ENCODE measurements at places on chromosomes 5 and 9. TPM values are rescaled to one million over a fixed set of nuclear protein-coding genes. Genes with fewer than 3 reads are reported as not detected.
A peak's percentile ranks its signal among the peaks of the same experiment; 100 is the strongest.

GRCh38 chr5:105506692-105507277 is 1944.2 kb upstream of the NUDT12 start:
- DNase-seq, result no peak

GRCh38 chr5:173165177-173166016 is 21.1 kb downstream of the BNIP1 start:
- no peak for DNase-seq

- DNase-seq, result no peak
Measured at GRCh38 chr5:113673041-113673440, 159.5 kb downstream of the YTHDC2 start.

GRCh38 chr5:103408408-103408807 is 149.8 kb downstream of the MACIR start:
- DNase-seq, result no peak

DNA sequence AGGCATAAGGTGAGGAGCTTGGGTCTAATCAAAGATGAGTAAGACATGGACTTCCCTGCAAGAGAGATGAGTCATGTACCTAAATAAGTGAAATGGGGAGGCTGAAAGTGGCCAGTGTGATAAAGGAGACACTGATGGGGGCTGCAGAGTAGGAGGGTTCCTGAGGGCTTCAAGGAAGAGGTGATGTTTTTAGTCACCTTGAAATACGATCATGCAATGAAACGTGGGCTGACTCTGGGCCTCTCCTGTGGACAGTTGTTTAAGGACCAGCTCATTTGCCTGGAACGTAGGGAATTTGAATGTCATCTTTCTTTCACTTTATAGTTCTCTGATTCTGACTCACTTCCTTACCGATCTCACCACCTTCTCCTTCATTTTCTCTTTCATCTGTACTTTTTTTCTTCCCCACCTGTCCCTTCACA is 49.6 kb upstream of the CPLX2 start:
- no peak for DNase-seq

EIF4E1B gene
- polyA plus RNA-seq, result not detected

DNA sequence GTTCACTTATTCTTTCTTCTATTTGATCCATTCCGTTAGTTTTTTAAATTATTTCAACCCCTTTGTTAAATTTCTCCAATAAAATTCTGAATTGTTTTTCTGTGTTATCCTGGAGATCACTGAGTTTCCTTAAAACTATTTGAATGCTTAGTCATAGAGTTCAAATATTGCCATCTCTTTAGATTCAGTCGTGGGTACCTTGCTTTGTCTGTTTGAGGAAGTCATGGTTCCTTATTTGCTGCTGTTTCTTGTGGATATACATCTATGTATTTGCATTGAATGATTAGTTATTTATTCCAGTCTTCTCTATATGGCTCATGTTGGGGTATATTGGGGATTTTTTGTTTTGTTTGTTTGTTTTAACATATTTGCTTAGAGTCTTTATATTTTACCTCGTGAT is 80.6 kb downstream of the HINT1 start:
- DNase-seq, result no peak

FGF1 gene
- 1.5 TPM for polyA plus RNA-seq

- DNase-seq, result no peak
Measured at GRCh38 chr5:52863715-52864290, 76.1 kb downstream of the ITGA1 start.

DNA sequence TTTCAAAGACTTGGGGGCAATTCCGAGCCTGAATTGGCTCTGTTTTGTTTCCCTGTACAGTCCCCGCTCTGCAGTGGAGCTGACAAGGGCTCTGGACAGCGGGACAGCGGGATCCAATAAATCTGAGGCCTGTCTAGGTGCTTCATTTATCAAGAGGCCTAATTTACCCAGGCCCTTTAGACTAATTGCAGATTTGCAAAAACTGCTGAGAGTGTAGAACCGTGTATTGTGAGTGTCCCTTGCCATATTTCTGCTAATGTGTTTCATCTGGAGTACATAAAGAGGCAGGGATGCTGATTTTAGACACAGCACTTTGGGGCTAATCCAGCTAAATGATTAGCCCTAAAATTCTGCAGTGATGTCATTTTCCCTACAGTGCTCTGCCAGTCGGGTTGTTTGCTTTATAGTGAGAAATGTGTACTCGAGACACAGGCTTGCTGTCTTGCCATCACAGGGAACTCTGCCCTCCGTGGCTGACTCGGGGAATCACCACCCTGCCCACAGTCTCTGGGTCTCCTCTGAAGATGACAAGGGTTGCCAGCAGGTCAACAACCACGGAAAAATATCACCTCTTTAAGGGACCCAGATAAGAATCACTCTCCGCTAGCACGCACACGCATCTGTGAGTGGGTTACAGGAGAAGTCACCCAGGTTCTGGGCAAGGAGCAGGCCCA is 592.0 kb downstream of the BNC2 start:
- DNase-seq, result no peak

CIZ1 gene
- polyA plus RNA-seq, result 143 TPM

PCDHGB2 gene
- 5.4 TPM for polyA plus RNA-seq

DNA sequence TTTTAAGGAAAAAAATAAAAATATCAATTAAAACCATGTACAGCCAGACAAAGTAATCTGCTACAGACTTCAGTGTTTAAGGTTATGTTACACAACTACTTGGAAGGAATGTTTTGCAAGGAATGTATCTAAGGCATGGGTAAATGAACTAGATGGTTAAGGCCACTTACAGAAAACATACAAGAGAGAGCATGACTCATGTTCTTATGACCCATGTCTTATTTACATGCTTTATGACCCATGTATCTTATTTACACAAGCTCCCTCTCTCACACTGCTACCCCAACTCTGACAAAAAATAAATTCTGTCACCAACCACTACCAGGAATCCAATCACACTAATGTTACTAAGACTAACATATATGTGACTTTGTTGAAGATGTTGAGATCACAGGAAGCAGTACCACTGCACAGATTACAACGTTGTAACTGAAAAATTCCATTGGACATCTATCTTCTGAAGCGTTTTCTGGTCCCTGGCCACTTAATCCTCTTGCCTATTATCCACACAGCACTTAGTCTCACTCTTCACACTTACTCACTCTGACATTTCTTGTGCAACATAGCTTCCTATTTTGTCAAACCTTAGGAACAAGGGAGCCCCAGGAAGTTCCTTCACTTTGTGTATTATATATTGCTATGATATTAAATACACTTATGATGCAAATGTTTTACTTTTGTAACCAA is 1630.1 kb upstream of the C9orf72 start:
- DNase-seq, result no peak

OLFM1 gene
- polyA plus RNA-seq, result 15.4 TPM

SLC4A9 gene
- polyA plus RNA-seq, result 0.44 TPM

ZBED3 gene
- 32.4 TPM for polyA plus RNA-seq

- no peak for DNase-seq
Measured at GRCh38 chr5:78327761-78328510, 32.5 kb upstream of the SCAMP1 start.

GRCh38 chr5:83563631-83564030 is 92.1 kb downstream of the VCAN start:
- DNase-seq, result no peak

GRCh38 chr9:95080961-95081647 is 236.4 kb downstream of the FANCC start:
- DNase-seq, result no peak

DNA sequence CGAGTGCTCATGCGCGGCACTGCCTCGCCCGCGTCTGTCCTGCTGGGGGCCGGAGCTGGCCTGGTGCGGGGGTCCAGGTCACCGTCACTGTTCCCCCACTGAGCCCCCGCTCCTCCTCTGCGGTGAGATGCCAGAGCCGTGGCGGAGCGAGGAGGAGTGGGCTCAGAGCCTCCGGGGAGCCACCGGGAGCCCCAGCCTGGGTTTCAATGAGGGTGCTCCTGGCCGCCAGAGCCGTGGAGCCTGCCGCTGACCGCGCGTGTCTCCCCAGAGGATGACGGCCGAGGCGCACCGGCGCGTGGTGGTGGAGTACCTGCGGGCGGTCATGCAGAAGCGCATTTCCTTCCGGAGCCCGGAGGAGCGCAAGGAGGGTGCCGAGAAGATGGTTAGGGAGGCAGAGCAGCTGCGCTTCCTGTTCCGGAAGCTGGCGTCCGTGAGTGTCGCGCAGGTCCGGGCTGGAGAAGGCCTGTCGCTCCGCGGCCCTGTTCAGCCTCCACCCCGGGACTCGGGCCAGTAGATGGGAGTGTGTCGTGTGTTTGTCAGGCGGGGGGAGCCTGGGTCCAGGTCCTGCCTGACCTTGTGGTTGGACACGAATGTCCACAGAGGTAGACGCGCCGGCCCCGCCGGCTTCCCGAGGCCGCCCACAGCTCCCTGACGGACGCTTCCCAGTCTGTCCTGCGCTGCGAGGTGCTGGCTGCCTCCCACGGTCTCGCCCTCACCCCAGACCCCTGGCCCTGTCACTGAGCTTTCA is 22.0 kb downstream of the EXOC3 start:
- DNase-seq, result no peak

DNA sequence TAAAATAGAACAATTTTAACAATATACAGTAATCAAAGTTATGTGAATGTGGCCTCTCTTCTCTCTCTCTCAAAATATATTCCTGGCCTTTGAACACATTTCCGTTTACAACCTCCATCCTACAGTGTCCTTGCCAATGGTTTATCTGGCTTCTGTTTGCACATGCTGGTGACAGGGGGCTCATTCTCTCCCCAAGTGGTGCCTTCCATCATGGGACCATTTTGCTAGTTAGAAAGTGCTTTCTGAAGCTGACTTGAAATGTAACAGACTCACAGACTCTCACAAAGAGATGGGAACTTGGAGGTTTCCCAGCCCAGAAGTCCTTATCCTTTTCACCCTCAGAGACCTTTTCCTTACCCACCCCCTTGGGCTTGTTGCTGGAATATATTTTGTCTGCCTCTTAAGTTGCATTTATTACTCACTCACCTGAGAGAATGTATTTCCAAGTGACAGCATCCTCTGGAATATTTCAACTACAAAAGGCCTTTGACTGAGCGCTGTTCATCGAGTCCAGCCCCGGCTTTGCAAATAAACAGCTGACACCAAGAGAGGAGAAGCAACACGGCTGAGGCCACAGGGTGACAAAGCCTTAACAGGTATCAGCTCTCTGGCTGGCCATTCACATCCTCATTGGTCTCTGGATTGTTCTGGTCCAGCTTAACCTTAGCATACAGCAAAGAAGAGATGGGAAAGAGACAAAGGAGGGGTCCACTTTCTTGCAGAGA is 17.5 kb upstream of the ALDH1B1 start:
- DNase-seq, result no peak

DNA sequence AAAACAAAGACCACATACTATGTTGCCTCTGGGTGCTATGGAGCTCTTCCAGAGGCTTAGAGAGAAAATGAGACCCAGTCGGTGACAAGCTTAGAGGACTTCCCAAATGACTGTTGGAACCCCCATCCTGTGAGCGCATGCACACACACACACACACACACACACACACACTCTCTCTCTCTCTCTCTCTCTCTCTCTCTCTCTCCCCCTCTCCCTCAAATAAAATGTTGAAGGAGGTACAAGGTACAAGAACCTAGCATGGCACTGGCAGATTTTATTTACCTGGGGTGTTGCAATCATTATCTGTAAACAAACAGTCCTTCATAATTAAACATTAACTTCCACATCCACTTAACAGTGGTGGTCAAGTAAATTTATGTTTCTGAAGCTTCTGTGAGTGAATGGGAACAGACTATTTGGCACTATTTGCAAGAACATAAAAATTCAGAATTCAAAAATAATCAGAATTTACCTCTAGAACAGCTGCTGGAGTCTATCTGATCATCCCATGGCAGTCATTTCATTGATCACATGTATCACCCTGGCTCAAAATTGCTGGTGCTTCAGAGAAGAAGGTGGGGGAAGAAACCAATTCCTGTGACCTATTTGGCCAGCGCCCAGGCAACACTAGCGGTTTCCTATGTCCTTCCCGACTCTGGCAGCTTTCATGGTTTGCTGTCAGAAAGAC is 24.9 kb downstream of the TRPM3 start:
- no peak for DNase-seq

DMRT2 gene
- 0.23 TPM for polyA plus RNA-seq

DNA sequence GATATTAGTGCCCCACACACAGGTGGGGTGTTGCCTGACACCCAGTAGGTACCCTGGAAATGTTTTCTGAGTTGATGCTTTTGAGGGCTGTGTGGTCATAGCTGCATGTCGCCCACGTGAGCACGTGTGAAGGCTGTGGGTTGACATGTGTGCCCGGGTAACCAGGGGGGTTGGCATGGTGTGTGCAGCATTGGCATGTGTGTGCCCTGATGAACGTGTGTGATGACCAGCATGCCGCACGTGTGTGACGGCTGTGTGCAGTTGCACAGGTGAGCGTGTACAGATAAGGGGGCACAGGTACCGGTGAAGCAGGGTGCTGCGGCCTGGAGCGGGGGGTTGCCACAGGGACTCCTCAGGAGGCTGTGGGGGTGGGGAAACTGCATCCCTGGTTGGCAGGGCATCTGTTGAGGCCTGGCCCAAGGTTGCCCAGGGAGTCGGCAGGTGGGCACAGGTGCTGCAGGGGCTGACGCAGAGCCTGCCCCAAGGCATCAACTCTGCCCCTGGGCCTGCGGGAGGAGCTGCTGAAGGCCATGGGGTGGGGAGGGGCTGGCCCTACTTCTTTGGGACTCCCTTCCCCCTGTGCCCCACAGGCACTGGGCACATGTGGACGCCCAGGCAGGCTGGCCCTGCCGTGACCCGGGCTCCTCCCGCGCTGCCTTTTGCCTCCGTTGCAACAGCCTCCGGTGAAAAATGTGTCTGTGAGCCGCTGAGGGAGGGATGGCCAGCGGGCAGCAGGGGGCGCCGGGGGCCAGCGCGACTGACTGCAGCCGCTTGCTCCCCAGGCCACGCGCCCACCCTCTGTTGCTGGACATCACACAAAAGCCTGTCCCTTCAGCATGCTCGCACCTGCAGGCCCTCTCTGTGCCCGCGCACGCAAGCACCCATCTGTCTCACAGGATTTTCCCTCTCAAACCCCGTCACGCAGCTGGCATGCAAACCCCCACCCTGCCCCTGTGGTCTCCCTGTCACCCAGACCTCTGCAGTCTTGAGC is 2.2 kb downstream of the UNC5A start:
- DNase-seq, result no peak

GRCh38 chr5:158937381-158937952 is 162.2 kb downstream of the EBF1 start:
- DNase-seq, result no peak

PCDHGA1 gene
- 0.39 TPM for polyA plus RNA-seq

GRCh38 chr9:35000535-35001284 is 11.2 kb downstream of the DNAJB5 start:
- no peak for DNase-seq

- no peak for DNase-seq
Measured at GRCh38 chr5:115022303-115022702, 147.4 kb downstream of the TRIM36 start.

GHR gene
- 24.8 TPM for polyA plus RNA-seq

- DNase-seq, result peak; percentile 53
Measured at GRCh38 chr5:73519531-73520283, 21.5 kb downstream of the BTF3 start.

GRCh38 chr5:104018299-104018698 is 455.7 kb upstream of the NUDT12 start:
- DNase-seq, result no peak

DNA sequence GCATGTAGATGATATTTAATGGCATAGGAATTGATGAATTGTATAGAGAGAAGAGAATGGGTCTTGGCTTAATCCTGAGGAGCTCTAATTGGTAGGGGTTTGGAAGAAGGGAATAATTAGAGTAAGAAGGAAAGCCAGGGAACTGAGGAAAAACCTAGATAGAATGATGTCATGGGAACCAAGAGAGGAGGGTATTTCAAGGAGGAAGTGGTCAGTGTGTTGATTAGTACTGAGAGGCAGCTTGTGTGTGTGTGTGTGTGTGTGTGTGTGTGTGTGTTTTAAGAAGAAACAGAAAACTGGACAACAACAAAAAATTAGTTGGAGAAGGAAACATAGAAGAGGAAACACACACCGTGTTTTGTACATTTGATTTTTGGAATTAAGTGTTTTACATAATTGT is 42.8 kb downstream of the MAST4 start:
- DNase-seq, result no peak

Measured in left lung (tissue), 14 donors.